Left ventricle myocardium superior (tissue), 1 donor: ENCODE measurements at places on chromosomes 5 and 9.

DNA sequence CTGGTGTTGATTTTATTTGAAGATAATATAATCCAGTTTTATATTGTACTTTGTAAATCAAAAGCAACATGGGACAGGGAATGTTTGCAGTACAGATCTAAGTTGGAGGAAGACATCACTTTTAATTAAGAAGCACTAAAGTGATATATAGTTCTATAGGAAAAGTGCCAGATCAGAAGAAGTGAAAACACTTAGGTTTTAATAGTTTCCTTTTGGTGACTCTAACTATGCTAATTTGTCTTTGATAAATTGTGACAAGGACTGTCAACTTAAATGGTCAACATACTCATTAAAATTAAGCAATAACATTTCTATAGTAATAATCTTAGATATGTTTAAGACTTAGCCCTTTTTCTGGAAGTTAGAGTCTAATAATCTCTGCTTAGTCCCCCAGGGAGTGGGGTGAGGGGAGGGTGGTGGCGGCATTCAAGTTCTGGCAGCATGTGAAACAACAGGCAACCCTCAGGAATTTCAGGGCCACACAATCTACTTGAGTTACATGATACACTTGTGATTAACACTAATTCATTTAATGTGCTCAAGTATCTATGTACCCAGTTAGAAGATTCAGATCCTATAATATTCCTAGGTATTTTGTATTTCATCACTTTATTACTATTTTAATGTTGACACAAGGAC, 1026.5 kb downstream of the NR2F1-AS1 start:
- no peak for DNase-seq

GRCh38 chr5:127933348-127933747, 150.2 kb upstream of the SLC12A2 start:
- no peak for DNase-seq

- no peak for DNase-seq
Observed at GRCh38 chr9:134899818-134900217, 17.9 kb downstream of the FCN1 start.

- DNase-seq, result no peak
Observed at GRCh38 chr5:161545344-161546094, 1.0 kb downstream of the GABRB2 start.

- DNase-seq, result no peak
Observed at GRCh38 chr5:80503641-80504040, 15.7 kb downstream of the FAM151B start.

DNA sequence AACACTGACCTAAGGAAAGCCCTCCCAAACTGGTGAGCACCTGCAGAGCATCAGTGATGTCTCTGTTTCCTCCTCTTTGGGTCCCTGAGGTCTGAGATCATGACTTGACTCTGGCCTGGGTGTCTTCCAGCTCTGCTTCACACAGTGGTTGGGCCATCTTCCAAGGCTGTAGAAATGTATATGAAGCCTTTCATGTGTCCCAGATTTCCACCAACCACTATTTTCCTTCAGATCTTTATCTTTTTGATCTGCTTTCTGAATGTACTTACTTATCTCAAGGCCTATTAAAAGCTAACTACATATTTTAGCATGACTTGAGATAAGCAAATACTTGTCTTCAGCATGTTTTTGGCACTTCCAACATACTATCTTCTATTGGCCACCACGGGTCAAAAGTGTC, 47.1 kb downstream of the PRELID2 start:
- DNase-seq, result no peak
